ENCODE measurements at places on chromosomes 1 and 21.

DNA sequence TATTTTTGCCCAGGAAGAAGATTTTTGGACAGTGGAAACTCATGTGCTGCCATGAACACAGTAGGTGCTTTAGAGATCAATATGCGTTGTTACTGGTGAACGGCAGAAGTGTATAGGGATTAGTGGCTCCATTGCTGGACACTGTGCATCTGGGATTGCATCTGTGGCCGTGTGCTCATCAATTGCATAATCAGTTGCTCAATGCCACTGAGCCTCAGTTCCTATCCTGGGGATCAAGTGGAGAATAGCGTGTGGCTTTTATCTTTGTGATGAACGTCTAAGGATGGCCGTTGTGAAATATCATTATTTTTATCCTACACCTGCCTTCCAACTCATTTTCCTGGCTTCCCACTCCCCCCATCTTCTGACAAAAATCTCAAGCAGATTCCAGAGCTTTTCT is 5.4 kb downstream of the TNN start:
- no peak for DNase-seq

- no peak for DNase-seq
These were observed 49.3 kb downstream of the SCP2 start for GRCh38 chr1:52976183-52977035.

DNA sequence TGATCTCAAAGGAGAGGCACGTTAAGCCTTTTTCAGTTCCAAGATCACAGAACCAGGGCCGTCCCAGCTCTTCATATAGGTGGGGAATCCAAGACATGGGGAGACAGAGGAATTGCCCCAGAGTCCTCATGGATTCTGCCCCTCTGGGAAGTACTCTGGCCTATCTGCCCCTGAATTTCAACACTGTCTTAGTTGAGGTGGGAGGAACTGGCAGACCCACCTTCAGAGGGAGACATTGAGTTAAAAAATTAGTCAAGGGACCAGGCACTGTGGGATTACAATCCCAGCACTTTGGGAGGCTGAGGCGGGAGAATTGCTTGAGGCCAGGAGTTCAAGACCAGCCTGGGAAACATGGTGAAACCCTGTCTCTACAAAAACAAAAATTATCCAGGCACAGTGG is 2.1 kb upstream of the KNCN start:
- no peak for DNase-seq

- DNase-seq: no peak
These were observed 112.5 kb downstream of the MRPL39 start for GRCh38 chr21:25494804-25495203.

DNA sequence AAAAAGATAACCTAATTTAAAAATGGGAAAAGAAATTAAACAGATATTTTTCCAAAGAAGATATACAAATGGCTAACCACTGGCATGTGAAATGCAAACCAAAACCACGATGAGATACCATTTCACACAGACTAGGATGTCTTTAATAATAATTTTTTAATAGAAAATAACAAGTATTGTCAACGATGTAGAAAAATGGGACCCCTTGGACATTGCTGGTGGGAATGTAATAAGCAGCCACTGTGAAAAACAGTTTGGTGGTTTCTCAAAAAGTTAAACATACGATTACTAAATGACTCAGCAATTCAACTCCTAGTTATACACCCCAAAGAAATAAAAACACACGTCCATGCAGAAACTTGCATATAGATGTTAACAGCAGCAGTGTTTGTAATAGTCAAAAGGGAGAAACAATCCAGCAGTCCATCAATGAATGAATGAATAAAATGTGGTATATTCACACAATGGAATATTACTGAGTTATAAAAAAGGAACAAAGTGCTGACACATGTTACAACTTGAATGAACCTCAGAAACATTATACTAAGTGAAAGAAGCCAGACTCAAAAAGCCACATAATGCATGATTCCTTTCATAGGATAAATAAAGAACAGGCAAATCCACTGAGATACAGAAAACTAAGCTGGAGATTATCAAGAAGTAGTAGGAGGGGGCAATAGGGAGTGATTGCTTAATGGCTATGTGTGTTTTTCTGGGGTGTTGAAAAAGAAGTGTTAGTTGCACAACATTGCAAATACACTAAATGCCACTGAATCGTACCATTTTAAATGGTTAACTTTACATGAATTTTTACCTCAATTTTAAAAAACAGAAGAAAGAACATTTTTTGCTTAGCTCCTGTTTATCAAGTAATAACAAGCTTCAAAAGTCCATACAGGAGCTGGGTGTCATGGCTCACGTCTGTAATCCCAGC is 4.1 kb downstream of the PPT1 start:
- no peak for DNase-seq

All from stimulated activated CD4-positive, alpha-beta T cell treated with anti-CD3 and anti-CD28 coated beads, Interleukin-15, amount 100 ng/mL, for 24 hours (primary cell).